NK-92 treated with Interleukin-12 subunit alpha and Interleukin-12 subunit beta, amount 100 ng/mL, for 24 hours (cell line): ENCODE measurements at places on chromosomes 3 and 15.

GRCh38 chr3:50687127-50687751 lies 12.5 kb downstream of the DOCK3 start:
- no peak for DNase-seq

- no peak for DNase-seq
Measured at GRCh38 chr3:170058127-170058526, 20.3 kb downstream of the GPR160 start.

GRCh38 chr3:15102256-15102655 lies 3.3 kb upstream of the RBSN start:
- no peak for DNase-seq

- no peak for DNase-seq
Measured at GRCh38 chr3:126713199-126713598, 9.2 kb downstream of the CHCHD6 start.

DNA sequence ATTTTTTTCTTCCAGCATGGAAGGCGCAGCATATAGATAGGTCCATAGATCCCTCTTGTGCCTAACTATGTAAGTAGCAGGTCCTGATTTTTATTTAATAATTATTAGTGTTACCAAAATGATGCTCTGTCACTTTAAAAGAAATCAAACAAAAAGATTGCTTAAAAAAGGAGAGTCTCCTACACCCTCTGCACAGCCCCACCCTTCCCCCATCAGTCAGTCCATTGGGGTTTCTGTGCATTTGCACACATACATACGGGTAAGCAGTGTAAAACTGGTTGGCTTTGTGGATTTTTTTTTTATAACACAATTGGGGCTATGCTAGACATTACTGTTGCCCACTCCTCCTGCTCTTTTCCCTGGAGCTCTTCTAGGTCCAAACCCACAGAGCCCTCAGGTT lies 7.0 kb upstream of the RPP14 start:
- no peak for DNase-seq

DNA sequence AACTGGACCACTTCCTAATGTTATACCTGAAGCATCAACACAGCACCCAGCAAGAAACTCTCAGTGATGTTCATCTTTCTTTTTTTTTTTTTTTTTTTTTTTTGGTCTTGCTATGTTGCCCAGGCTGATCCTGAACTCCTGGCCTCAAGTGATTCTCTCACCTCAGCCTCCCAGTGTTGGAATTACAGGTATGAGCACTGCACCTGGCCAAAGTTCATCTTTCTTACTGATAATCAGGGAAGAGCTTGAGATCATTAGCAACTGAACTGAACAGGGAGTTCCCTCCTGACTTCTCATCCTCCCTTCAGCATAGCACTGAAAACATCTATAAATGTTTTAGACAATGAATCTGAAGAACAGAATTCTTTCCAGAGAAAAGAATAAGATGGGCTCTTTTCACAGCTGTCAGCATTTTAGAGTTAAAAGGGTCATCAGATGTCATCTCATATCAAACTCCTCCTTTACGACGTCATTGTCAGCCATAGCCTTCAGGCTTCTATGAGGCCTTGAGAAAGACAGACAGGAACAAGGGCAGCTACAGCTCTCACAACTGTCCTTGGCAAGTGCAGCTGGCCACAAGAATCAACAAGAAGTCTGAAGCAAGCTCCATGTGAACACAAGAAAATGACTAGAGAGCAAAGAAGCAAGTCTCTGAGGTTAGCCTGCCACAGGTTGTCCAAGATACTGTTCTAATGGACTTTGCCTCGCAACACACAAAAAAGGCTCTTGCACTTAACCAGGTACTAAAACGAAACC lies 33.8 kb downstream of the SCAP start:
- DNase-seq, result no peak

- no peak for DNase-seq
Measured at GRCh38 chr3:125334675-125335560, 40.2 kb downstream of the ZNF148 start.

DNA sequence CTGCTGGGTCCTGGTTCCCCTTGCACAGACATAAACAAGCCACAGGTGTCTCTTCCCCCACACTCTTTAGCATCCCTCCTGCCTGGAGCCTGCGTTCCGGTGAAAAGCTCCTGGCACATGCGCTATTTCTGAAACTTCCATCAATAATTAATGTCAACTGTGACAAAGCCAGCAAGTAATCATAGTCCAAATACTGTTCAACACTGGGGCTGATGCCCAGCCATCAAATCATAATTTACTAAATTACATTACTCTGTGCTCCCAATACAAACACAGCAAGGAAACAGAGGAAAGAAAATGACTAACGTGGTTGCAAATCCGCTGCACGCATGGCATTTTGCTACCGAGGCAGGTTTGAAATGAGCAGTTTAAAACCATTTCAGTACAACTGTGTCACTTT lies 294.7 kb downstream of the ERC2 start:
- DNase-seq, result no peak

DNA sequence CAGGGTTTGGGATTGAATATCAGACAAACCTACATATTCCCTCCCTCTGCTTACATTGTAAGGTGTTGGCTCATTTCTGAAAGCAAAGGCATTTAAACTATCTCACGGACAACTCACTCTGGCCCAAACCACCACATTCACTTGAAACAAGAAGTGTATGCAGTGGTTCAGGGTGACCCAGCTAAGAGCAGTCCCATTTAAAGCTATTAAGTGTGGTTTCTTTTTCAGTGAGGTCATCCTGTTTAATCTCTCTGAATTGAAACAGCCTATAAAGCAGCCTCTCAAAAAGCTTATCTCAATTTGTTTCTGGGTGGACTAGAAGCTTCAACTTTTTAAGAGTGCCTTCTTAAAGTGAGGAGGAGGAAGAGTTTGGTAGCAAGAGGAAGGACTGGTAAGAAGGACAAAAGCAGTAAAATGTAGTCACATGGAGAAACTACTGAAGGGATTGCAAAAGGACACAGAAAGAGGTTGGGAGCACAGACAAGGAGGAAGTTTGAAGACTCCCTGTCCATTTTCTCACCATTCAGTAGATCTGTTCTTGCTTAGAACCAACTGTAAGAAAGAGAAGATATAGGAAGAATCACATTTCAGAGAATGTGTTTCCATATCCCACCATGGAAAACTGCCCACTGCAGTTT lies 151.6 kb downstream of the TMCO5A start:
- DNase-seq, result no peak

DNA sequence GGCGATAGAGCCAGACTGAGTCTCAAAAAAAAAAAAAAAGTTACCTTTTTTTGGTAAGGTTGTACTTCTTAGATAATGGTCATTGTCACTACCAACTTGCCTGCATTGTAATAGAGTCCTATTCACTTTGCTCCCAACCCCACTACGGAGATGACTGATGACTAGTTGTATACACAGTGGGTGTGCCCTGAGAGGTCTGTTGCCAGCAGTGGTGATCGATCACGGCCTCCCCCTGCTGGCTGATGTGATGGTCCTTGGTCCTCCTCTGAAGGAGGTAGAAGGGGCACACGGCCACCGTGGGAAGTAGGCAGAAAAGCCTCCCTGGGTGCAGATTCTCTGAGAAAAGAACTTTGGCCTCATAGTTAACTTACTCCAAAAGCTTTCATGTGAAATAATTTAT lies 10.7 kb downstream of the GCNT3 start:
- peak; percentile 4 for DNase-seq

DNA sequence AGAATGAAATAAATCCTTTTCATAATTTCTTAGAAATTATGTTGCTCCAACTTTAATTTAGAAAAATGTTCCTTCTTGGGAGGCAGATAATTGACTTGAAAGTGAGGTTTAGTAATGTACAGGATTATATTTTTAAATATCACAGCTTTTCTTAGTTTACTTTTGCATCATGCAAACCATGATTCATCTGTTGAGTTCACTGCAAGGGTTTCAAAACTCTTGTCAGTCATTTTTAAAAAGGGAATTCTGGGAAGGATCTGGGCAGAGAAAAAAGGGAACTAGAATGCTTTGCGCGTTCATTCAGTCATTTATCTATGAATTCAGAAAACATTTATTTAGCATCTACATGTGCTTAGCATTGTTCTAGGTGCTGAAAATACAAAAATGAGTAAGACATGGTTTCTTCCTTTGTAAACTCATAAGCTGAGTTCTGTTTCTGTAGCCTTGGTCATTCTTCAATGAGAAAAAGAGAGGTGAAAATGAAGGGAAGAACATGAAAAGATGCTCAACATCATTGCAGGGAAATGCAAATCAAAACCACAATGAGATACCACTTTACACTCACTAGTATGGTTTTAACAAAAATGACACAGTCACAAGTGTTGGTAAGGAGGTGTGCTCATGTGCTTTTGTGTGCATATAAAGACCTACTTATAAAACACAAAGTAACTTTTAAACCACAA lies 209.1 kb downstream of the NR1D2 start:
- no peak for DNase-seq

GRCh38 chr3:108477511-108478147 lies 32.8 kb downstream of the MYH15 start:
- DNase-seq, result peak; percentile 14
